Hippocampal formation (tissue), 2 donors: ENCODE measurements at places on chromosomes 11 and 22.

DNA sequence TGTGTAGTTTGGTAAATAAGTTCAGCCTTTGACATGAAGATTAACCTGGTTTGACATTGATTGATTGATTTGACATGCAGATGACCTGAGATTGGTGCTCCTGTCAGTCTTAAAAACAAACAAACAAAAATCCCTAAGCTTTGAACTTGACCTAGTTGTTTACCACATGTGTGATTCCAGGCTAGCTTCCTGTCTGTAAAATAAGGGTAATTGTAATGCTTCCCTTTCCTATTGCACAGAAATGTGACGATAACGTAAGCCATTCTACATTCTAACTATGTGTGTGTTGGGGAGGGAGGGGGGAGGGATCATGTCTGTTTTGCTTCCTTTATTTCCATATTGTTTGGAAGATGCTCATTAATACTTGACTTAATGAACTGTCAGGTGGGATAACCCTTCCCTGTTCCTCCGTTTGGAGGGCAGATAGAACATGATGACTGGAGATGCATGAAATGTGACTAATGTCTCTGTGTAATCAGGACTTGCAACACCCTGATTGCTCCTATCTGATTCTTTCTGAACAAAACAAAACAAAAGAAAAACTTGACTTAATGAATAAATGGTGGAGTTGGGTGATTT is 106.1 kb upstream of the CLMP start:
- DNase-seq: no peak

DNA sequence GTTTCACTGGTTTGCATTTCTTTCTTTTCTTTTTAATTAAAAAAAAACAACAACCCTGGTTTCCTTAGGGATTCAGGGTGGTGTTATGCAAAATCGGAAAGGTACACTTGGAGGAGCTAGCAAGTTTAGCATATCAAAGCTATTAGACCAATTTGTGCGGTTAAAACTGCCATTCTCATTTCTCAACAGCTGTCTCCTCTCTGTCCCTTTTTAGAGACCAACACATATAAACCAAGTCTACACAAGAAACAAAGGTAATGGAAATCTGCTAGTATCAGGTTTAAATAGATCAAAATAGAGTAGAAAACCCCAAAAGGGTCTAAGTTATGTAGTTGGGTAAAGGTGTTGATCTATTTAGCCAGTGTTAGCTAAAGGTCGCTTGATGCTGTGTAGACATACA is 1.7 kb upstream of the SESN3 start:
- DNase-seq: no peak

DNA sequence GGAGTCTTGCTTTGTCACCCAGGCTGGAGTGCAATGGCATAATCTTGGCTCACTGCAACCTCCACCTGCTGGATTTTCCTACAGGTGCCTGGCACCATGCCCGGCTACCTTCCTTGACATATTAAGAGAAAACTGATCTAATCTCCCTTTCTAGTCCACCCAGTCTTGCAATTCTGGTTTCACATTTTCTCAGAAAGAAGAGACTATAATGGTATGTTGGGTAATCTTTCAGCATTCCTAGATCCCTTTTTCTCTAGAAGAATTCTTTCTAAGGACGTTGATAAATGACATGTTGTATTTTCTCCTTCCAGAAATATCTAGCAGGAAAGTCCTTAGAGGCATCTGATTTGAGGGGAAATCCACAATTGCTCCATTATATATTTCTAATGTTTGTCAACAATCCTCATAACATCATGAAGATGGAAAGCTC is 10.4 kb upstream of the HSPA8 start:
- DNase-seq: no peak

DNA sequence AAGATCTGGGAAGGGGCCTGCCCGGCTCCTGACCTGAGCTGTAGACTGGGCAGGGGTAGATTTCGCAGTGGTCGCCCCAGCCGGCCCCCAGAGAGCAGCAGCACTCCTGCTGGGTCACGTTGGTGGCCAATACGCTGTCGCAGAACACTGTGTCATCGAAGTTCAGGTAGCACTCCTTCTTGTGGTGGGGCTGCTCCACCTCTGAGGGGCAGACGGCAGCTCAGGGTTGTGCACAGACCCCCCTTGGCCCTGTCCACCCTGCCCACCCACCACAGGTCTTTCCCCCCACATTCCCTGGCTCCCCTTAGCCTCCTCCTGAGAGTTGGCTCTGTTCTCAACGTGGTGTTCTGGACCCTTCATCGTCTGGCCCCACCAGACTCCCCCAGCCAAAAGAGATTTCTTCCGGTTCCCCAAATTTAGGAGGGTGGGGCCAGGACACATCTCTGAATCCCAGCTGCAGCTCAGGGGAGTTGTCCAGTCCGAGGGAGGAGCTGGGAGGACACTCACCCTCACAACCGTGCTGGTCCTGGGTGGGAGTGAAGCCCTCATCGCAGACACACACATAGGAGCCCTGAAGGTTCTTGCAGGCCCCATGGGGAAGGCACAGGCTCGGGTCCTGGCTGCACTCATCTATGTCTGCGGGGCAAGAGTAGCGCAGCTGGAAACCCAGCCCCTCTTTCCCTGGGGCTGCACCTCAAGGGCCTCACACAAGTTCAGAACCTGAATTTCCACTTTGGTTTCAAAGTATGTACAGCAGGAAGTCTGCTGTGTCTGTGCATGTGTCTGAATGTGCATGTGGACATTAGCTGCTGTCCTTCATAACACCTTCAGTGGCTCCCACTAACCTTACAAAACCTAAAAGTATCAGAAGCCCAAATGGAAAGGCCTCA is 16.5 kb downstream of the SCYL1 start:
- no peak for DNase-seq

DNA sequence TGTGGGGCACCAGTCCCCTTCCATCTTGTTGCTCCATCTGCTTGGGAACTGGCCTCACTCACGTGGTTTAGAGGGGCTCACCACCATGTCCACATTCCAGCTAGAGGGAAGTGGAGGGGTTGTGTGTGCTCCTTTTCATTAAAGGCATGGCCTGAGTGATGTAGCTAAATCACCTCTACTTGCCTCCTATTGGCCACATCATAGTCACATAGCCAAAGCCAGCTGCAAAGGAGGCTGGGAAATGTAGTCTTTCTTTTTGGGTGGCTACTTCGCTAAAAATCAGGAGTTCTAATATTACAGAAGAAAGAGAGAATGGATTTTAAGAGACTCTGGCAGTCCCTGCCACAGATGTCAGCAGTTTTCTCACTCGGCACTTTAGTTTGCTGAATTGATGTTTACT is 63.0 kb upstream of the ALX4 start:
- no peak for DNase-seq

- DNase-seq: no peak
Measured at GRCh38 chr11:128391811-128392210, 195.5 kb downstream of the ETS1 start.

GRCh38 chr11:40826601-40827000 is 632.9 kb downstream of the LRRC4C start:
- DNase-seq: no peak

GRCh38 chr22:46031066-46031465 is 54.1 kb upstream of the WNT7B start:
- DNase-seq: no peak

- DNase-seq: no peak
Measured at GRCh38 chr11:66048547-66049323, at the start of gene GAL3ST3. GAL3ST3 (minus strand) TSS chr11:66049161; CDS start chr11:66045415, 3,746 bp downstream.

DNA sequence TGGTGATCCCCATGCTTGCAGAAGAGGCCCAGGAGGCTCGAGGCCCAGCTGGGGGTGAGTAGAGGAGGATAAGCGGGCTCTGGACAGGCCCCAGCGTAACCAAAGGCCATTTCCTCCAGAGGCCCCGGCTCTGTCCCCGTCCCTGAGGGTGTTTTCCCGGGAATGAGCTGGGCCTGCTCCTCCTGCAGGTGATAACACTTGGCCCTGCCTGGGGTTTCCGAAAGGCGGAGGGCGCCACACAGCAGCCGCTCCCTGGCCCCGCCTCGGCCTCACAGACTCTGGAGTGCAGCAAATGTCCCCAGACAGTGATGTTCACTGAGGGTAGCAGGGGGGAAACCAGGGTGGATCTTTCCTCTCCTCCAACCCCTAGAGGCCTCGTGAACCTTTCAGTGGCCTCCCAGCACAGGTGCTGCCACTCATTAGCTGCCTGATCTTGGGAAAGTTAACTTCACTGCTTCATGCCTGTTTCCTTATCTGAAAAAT is 10.5 kb upstream of the MGAT3 start:
- no peak for DNase-seq

GRCh38 chr11:47843361-47844055 is 4.6 kb downstream of the NUP160 start:
- no peak for DNase-seq

DNA sequence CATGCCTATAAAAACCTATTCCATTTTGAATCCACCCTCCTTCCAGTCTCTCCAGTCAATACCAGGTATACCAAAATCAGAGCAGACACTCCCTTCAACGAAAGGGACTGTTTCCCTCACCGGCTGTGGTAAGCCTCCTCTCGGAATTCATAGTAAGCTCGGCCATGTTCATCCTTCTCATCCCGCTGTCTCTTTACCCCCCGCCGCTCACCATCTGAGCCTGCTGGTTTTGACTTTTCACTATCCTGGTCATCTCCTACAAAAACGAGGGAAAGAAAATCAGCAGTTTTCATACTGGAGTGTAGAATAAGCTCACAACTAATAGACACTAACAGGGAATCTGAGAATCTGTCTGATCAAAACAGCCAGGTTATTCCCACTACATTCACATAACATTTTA is 3.1 kb downstream of the HNRNPUL2 start:
- DNase-seq: no peak

- no peak for DNase-seq
Measured at GRCh38 chr11:65906602-65907001, 6.4 kb upstream of the FOSL1 start.

DNA sequence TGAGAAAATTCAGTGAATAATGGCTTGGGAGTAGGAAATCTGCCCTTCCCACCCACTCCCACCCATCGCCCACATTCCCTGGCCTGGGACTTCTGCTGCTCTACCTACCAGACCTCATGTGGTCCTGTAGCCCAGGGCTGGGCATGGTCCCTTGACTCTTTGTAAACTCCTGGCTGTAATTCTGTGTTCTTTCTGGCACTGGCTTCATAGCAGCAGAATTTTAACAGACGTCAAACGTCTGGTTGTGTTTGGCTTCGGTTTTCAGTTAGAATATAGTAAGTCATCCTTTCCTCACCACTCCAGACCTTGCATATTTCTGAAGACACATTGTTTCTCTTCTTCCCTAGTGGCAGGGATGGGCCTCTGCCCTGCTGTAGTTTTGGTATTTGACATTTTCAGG is 210.6 kb downstream of the CSNK2A3 start:
- no peak for DNase-seq

DNA sequence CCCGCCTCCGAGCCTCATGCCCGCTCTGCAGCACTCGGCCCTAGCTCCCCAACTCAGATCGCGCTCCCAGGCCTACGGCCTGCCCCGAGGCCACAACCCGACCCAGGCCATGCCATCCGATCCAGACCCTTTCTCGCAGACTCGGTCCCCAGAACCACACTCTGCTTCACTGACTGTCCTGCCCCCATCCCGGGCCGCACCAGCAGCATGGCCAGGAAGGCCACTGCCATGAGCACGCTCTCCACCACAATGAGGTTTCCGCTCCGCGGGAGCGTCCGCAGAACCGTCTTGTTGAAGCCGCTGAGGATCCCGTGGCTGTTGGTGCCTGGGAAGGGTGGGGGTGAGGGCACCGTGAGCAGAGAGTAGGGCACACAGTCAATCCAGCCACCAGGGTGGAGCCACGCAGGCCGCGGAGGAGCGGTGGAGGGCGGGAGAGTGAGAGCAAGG is 6.4 kb downstream of the UNC93B1 start:
- DNase-seq: no peak

- DNase-seq: no peak
Measured at GRCh38 chr22:39618996-39619530, 48.5 kb downstream of the CACNA1I start.

DNA sequence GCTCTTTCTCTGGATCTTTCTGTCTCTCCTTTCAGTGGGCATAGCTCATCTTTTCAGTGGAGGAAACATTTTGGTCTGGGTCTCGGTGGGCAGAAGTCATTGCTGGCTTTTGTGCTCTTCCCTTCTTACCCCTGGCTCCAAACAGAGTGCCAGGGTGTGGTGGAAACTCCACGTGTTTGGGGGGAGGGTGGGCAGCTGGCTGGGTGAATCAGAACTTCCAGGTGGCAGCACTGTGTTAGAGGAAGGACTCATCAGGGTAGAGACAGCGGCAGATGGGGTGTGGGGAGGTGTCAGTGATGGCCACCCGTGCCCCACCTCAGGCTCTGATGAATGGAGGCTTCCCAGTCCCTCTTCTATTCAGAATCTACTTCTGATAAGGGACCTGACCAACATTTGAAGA is 114.0 kb downstream of the GRIK4 start:
- DNase-seq: no peak

- no peak for DNase-seq
Measured at GRCh38 chr22:23713696-23714595, 23.1 kb downstream of the RGL4 start.

- DNase-seq: no peak
Measured at GRCh38 chr11:94776351-94777321, 8.5 kb downstream of the AMOTL1 start.

DNA sequence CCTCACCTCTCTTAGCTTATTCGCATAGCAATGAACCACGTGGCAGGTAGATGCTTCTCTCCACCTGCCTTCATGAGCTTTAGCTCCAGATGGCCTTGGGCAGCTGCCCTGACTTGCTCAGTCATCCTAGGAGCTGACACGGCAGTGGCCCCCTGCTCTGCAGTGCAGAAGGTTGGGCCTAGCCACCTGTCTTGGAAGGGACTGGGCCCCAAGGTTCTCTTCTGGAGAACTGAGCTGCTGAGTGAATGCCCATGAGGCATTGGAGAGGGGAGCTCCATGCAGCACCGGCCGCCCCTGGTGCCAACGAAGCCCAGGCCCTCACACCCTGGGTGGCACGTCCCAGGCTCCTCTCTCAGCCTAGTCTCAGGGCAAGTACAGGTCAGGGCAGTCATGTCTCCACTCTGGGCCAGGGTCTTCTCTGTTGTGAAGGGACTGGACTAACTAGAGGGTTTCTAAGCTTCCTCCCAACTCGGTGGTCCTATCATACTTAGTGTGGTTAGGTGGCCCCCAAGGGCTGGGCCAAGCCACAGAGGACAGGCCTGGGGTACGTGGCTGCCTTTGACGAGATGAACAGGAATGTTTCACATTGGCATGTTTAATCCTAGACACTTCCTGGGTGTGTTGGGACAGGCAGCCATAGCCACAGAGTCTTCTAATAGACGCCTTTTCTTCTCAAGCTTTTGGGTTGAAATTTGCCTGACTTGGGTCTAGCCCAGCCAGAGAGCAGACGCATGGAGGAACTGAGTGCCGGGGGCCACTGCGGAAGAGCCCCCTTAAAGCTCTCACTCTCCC is 47.9 kb downstream of the ALX4 start:
- DNase-seq: no peak

- no peak for DNase-seq
Measured at GRCh38 chr11:78256962-78257361, 68.2 kb downstream of the USP35 start.
